ENCODE measurements at places on chromosomes 3 and 15.

DNA sequence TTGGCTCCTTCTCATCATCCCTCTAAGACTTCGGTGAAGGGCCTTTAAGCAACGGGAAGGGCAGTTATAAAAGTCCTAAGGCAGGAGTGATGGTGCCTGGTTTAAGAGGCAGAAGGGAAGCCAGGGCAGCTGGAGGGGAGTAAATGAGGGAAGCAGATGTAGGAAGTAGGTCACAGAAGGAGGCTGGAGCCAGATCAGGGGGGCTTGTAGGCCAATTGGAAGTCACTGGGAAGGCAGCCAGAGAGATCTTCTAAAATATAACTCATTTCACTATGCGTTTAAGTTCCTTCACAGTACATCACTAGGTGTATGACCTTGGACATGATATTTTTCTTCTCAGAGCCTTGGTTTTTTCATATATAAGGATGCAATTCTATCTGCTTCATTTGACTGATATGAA lies 94.7 kb downstream of the MYH15 start:
- peak; percentile 66 for DNase-seq

- no peak for DNase-seq
Observed at GRCh38 chr3:50630394-50630793, 13.4 kb downstream of the MAPKAPK3 start.

DNA sequence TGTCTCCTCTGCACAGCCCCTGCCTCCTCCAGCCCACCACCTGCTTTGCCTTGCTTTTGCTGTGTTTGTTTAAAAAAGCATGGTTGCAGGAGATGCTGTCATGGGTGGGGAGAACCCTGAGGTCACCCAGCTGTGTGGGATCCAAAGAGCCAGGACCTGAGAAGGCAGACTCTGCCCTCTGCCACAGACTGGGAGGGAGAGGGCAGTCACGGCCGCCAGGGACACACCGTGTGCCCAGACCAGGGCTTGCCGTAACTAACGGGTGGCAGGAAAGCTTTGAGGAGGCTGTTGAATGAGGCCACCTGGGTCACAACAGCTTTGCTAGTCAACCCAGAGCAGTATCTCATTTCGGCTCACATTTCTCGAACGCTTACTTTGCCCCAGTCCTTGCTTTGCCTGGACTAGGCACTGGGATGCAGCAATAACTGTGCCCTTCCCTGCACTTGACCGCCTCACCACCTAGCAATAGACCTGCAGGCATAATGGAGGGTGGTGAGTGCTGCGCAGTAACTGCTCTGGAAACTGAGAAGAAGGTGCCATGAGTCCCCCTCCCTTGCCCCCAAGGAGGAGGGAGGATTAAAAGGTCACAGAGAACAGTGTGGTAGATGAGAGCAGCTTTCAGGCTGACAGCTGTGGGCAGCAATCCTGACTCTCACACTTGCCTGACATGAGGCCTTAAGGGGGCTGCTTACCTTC lies 55.0 kb upstream of the CTDSPL start:
- no peak for DNase-seq

DNA sequence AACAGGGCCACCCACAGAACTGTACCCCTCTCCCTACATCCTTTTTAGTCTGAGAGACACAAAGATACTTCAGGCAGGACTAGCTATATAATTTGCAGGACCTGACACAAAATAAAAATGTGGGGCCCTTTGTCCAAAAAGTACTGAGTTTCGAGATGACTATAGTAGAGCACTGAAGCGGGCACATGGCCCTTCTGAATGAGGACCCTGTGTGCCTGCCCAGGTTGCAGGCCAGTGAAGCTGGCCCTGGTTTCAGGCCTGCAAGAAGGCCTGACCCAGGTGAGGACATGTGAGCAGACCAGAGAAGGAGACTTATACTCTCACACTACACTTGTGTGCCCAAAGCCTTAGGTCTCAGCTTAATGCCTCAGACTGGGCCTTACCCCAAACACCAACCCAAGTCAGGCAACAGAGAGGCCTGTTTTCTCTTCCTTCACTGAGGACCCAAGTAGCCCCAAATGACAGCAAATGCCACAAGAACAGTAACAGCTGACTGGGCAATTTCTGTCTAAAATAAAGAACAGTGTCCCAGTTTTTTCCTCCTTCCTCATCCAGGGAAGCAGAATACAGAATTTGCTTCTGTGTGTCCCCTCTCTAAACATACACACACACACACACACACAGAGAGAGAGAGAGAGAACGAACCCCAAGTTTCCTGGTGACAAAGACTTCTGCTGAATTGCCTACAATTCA lies 100.9 kb upstream of the ARHGEF3 start:
- DNase-seq: no peak

DNA sequence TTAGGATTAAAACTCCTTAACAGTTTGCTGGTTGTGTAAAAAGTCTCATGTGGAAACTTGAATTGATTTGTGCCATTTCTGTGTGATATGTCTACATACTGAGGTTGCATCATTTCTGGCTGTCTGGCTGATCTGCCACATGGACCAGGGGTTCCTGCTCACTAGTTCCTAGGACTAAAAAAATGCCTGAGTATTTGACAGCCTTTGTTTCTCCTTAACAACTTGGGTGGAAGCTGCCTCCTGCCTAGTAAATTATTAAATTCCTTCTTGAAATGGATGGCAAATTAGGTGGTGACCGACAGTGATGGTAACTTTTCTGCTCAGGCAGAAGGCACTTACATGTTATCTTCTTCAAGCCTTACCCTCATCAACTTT lies 226.9 kb upstream of the MRPL3 start:
- DNase-seq: no peak

Measured in muscle of arm (tissue), 14 donors.